ENCODE measurements at places on chromosomes 16 and 17. TPM values are rescaled to one million over a fixed set of nuclear protein-coding genes. Genes with fewer than 3 reads are reported as not detected.

MED9 gene
- total RNA-seq: 40.4 TPM

KRTAP9-4 gene
- total RNA-seq: not detected

GRCh38 chr16:85395207-85395912 is 217.8 kb upstream of the GSE1 start:
- peak; percentile 79 for DNase-seq

GRCh38 chr16:3101018-3101840 is 2.1 kb upstream of the ZSCAN10 start:
- no peak for DNase-seq

- no peak for DNase-seq
Measured at GRCh38 chr16:4232541-4233386, 9.1 kb downstream of the SRL start.

Measured in Right ventricle myocardium inferior (tissue), 1 donor.